Naive thymus-derived CD8-positive, alpha-beta T cell (primary cell): ENCODE measurements at places on chromosomes 7 and 10. TPM values are rescaled to one million over a fixed set of nuclear protein-coding genes. Genes with fewer than 3 reads are reported as not detected.

Gene ACHE
- 0.52 TPM for total RNA-seq

Gene GDF2
- not detected for total RNA-seq

Gene FGFR2
- not detected for total RNA-seq

Gene CPXM2
- total RNA-seq, result not detected

Gene CPA5
- total RNA-seq, result 9.4 TPM

Gene HOXA3
- not detected for total RNA-seq

Gene PLCE1
- not detected for total RNA-seq

Gene SPDYE11
- not detected for total RNA-seq

Gene TMEM140
- total RNA-seq, result 29.0 TPM

Gene RASSF4
- total RNA-seq, result 1.8 TPM

Gene WDR86
- total RNA-seq, result 0.47 TPM
